NCI-H1436 (cell line): ENCODE measurements at places on chromosomes 2 and 18.

DNA sequence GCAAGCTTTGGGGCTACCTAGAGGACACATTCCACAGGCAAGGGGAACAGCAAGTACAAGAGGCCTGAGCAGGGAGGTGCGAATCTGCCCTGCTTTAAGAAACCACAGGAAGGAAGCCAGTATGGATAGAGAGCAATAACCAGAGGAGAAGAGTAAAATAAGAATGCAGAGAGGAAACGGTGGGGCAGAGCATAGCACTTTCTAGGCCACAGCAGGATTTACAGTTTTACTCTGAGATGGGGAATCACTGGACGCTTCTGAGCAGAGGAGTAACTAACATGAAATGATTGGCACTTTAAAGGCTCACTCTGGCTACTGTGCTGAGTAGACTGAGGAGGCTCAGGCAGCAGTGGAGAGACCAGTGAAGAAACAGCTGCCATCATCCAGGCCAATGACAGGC lies 23.8 kb downstream of the AAK1 start:
- DNase-seq = no peak

GRCh38 chr2:2296400-2296799 lies 34.7 kb downstream of the MYT1L start:
- no peak for DNase-seq

DNA sequence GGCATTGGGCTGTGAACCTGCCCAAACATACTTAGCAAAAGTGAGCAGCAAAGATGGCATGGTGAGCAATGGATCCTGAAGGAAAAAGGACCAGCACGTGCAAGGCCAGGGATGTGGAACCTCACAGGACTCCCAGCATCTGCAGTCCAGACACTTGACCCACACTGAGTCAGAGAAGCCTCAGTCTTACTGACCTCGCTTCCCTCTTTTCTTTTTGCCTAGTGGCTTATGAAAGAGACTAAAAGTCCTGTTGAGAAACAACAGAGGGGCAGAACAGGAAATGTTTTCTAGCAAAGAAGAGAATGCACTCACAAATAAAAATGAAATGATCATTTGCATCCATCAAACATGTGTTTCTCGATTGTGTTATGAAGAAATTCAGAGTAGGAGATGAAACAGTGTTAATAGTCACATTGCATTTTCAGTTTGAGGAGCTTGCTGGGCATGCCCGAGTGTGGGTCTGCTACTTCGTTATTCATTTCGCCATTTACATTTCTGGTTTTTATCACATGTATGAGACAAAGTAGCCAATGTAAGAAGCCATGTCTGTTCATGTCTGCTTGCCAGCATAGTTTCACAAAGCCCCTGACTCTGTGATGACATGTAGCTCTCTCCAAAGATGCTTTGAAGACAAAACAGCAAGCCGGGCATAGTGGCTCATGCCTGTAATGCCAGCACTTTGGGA lies 118.4 kb downstream of the INO80D start:
- DNase-seq = no peak

- DNase-seq = no peak
Observed at GRCh38 chr2:85255813-85256594, 71.8 kb downstream of the TGOLN2 start.
